ENCODE measurements at places on chromosomes 5 and 9.

GRCh38 chr5:73495772-73496335, 2.4 kb upstream of the BTF3 start:
- DNase-seq: no peak

DNA sequence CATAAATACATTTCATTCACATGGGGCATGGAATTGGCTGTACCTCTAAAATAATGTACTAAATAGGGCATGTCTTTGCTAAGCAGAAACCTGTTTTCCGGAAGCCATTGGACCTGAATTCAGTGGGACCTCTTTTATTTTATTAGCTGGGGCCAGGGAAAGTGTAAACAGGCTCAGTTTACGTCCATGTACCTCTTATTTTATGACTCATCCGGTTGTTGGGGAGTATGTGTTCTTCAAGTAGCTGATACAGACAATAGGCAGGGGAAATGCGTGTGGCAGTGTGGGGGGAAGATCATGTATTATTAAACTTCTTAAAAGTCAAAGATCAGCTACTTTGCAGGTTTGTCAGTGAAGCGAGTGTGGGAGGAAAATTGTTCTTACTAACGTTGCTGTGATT, 1.4 kb upstream of the GDNF start:
- DNase-seq: no peak

- DNase-seq: peak; percentile 76
Observed at GRCh38 chr5:54518146-54518817, 723 bp downstream of the SNX18 start.

GRCh38 chr9:108551030-108551841, 304.6 kb downstream of the ACTL7B start:
- no peak for DNase-seq

GRCh38 chr9:130701059-130702022, 7.8 kb downstream of the EXOSC2 start:
- peak; percentile 86 for DNase-seq

GRCh38 chr9:110183208-110184145, 24.5 kb downstream of the C9orf152 start:
- DNase-seq: peak; percentile 67

GRCh38 chr9:33125871-33126823, 41.0 kb downstream of the B4GALT1 start:
- DNase-seq: no peak

DNA sequence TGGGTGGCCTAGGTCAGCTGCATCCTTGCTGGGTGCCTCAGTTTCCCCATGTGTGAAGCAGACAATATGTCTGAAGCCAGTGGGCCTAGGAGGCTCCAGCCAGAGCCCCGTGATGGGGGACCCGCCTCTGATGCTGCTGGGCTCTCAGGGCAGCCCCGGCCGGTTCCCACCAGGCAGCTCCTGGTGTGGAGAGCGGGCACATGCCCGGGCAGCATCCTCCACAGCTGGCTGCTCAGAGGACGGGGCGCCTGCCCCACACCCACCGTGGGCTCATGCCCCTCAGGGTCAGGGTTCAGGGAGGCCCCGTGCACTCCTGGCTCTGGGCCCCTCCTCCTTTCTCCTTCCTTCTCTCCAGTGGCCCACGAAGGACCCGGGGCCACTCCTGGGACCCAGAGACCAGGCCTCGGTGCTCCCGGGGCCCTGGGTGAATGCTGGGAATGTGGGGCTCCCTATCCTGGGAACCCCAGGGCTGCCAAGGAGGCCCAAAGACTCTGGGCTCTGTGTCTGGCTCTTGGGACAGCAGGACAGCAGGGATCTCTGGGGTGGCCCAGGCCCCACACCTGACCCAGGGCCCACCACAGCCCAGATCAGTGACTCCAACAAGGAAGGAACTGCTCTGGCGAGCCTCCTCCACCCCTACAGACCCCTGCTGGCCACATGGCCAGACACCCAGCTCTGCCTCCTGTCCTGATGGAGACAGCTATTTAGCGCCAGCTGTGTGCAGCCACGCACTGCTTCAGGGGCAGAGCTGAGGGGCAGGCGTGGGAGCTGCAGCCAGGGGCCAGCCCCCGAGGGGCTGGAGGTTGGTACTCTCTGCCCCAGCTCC, 39.5 kb upstream of the EGFL7 start:
- no peak for DNase-seq

Data from D341Med (cell line).